Mesenchymal stem cell (in vitro differentiated cells and primary cell): ENCODE measurements at places on chromosomes 6 and 20.
A peak's percentile ranks its signal among the peaks of the same experiment; 100 is the strongest.

DNA sequence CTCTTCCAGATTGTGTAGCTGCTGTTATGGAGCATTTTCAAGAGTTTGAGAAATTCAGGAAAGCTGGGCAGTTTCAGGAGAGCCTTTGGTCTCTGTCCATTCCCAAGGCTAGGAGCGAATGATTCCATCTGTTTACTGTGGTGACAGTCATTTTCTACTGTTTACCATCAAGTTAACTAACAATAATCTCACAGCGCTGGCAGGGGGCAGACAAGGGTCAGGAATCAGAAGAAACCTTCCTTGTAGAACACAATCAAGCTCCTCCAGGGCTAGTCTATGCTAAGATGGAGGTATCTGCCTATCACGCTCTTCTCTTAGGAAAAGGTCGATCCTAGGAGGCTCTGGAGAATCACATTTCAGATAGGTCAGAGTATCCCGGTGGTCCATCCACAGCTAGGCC lies 293.9 kb downstream of the KIF16B start:
- no peak for DNase-seq

DNA sequence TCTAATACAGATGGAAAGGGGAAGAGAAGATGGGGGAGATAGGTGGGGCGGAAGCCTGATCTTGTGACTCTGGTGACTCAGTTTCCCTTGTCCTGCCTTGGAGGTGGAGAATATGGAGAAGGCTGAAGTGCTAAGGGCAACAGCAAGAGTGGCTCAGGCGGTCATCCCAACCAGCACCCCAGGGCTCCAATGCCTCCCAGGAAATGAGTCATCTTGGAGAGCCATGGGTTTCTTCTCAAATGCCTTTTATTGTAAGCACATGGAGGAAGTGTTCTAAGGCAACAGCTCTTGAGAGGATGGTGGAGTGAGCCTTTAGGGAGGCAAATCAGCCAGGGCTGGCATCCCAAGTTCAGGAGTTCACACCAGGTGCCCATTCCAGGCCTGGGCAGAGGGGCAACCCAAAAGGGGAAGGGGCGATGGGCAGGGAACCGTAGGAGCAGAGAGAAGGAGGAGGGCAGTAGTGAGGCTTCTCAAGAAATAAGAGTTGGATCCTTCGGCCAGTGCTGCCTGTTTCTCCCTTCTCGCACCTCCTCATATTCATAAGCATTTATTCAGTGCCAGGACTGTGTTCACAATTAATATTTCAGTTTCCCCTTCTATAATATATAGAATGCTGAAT lies 13.2 kb upstream of the AHCY start:
- peak; percentile 29 for DNase-seq

- DNase-seq: no peak
Measured at GRCh38 chr20:43165611-43166010, 24.1 kb downstream of the PTPRT start.

GRCh38 chr6:110590821-110591351 lies 114.5 kb upstream of the SLC22A16 start:
- DNase-seq: no peak

DNA sequence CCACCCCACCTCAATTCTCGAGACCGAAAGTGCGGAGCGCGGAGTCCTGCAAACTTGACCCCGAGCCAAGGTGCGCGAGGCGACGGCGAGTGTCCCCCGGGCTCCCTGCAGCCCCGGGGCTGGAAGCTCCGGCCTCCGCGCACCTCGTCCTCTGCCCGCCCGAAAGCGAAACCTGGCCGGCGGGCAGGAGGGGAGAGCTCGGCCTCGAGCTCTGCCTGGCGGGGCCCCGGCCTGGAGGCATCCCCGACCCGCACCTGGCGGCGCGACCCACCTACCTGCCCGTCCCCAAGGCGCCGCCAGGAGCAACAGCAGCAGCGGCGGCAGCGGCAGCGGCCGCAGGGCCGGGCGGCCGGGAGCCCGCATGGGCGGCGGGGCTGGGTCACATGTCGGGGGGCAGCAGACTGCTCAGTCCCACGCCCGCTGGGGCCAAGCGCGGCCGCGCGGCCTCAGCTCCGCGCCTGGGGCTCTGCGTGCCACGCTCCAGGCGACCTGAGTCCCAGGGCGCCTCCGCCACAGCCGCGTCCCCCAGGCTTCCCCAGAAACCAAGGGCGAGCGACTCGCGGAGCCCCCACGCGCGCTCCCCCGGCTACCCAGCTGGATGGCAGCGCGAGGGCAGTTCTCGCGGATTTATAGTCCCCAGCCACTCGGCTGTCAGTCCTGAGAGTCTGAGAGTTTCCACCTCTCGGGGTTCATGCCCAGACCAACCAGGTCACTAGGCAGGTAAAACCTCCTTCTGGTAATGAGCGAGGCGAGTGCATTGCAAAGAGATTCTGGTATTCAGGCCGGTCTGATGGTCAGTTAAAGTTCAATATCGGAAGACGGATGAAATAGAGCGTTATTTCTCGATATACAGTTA lies at the start of gene IL20RA:
TSS of gene IL20RA (minus strand) at position 600 of the 856 bp plus-strand sequence. CDS start at position 363, 237 bp downstream.
- DNase-seq: peak; percentile 35
